Activated CD4-positive, CD25-positive, alpha-beta regulatory T cell (primary cell): ENCODE measurements at places on chromosomes 12 and 14.

- DNase-seq = no peak
Measured at GRCh38 chr12:19440916-19441315, 1.6 kb downstream of the AEBP2 start.

DNA sequence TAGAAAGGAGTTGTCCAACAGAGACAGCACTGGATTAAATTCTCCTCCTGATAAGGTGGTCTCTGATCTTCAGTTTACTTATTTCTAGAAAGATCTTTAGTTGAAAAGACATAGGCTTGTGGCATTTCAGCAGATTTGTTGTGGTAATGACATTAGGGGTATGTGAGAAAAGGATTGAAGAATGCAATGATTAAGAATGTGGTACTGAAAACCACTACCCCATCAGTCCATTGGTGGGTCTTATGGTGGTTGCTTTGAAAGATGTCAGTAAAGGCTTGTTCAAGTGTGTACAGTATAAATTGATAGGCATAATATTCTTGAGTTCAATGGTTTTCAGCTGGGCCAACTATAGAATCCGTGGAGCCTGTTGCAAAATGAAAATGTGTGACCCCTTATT is 10.8 kb downstream of the PPFIBP1 start:
- no peak for DNase-seq

DNA sequence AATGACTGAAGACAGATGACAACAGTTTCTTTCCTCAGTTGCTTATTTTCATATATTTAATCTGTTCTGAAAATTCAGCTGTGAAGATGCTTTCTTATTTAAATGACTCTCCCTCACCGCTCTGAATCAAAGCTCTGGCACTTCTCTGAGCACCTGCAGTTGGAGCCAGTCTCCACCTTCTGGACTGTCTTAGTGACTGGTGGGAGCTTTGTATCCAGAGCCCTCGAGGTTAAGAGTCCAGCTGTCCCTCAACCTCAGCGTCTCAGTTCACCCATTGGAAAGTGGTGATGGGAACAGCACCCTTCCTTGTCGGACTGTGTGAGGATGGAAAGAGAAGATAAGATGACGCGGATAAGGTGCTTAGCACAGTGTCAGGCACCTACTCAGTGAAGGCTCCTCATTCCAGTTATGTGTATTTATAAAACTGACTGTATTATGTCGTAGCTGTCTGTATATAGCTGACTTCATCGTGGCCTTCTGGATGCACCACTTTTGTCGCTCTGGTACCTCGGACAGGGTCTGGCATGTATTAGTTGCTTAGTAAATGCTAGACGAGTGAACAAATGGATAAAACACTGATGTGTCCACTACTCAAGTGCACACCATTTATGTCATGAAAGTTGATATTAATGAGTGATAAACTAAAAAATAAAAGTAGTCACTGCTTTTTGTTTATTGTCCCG is 34.5 kb downstream of the ELK3 start:
- DNase-seq = no peak

DNA sequence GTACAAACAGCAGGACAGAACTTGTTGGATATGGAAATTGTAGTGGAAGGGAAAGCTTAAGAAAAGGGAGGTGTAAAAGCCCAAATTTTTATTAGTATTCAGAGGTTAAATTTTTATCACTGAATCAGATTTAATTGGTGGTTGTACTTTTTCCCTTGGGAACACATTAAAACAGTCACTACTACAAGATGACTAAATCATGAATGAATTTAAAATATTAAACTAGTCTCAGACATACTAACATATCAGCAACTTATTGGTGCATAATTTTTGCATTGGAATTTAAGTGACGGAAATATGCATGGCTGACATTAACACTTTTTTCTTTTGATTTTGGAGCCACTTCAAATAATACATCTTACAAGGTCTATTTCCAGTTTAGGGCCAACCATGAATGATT is 27.6 kb downstream of the SAMD4A start:
- no peak for DNase-seq

GRCh38 chr14:38828183-38828827 is 274.7 kb downstream of the SEC23A start:
- DNase-seq = no peak

GRCh38 chr14:75175677-75176141 is 703 bp downstream of the TMED10 start:
- DNase-seq = no peak

GRCh38 chr12:52415870-52416750 is 10.0 kb upstream of the KRT82 start:
- no peak for DNase-seq

DNA sequence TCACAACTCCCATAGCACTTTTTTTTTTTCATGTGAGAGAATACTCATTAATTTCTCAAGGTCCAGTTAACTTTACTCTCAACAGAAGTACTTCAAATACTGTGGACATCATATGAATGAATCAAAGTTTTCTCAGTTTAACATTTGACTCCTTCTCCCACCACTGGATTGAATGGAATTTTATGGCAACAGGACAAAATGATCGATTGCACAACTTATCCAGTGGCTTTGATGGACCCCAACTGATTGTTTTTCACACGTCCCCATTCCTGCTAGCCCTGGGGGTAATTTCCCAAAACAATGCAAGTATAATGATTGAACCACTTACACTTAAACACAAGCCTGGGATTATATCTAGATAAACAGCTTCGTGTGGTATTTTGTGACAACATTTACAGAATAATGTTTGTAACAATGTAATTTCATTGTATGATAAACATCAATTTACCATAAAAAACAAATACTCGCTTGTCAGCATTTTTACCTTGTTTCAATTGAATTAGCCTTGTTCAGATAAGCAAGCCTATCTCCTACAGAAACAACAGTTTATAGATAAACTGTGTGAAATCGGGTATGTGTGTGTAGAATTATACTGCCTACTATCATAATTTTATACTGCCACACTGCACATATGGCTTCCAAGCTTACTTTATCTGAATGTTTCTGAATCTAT is 60.9 kb downstream of the SOX5 start:
- no peak for DNase-seq

- no peak for DNase-seq
Measured at GRCh38 chr14:34937442-34937841, 45.4 kb upstream of the SRP54 start.

GRCh38 chr14:84760489-84761126 is 769.3 kb upstream of the FLRT2 start:
- DNase-seq = no peak

DNA sequence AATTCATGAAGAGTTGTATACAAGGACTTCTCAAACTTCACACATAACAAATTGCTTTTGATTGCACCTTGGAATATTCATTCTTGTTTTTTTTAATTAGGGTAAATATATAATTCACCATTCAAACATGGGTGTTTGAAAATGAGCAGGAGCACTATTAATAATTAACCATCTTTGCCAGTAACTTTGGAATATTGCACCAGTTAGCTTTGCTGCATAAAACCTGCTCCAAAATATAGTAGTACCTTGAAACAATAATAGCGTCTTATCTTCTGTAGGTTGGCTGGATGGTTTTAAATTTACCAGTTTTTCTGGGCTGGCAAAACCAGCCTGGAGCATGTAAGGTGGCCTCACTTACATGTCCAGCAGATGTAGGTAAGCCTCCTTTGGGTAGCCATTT is 1112.4 kb downstream of the TRHDE start:
- DNase-seq = no peak

GRCh38 chr12:24463375-24463774 is 485.5 kb downstream of the BCAT1 start:
- DNase-seq = no peak

- no peak for DNase-seq
Measured at GRCh38 chr12:52828156-52828555, 6.0 kb downstream of the KRT79 start.

DNA sequence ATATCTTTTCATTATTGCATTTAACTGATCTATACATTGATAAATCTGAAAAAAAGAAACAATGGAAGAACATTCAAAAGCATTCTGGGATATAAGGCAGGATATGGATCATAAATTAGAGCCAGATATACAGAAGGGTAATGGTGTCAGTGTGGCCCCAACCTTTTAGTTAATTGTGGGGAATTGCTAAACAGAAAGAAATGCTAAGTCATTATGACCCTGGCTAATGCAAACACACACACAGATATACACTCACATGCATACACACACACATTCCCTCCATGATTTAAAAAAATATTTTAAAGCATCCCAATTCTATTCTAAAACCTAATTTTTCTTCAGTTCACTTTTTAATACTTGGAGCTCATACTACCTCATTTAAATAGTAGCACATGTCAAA is 404.5 kb downstream of the BCAT1 start:
- no peak for DNase-seq

GRCh38 chr14:84670796-84671195 is 859.1 kb upstream of the FLRT2 start:
- DNase-seq = no peak

DNA sequence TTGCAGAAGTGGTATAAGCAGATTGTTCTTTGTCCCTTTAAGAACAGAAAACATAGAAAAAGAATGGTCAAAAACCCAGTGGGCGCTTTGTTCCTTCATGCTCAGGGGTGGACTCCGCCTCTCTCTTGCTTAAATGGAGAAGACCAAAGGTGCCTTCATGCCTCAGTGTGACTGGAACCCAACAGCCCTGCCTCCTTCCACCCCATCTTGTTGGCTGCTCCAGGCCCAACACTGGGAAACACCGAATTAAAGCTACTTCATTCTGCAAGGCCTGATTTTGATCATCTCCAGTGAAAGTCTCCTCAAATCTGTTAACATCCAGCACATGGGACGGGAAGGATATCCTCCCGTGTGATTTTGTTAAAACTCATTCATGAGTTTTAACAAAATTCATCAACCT is 103.7 kb downstream of the BCL11B start:
- DNase-seq = no peak

DNA sequence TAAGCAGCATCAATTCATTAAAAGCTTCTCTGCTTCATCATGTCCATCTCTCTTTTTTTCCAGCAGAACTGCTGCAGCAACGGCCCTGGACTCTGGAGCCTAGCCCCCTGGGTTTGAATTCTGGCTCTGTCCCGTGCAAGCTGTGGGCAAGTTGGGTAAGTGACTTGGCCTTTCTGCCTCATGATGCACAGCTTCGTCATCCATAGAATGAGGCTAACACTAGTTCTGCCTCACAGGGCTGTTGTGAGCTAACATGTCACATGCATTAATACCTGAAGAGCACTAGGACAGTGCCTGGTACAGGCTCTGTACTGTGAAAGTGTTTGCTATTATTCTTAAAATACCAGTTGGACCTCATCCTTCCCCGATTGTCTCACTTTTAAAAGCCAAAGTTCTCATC is 4.2 kb downstream of the KRT82 start:
- DNase-seq = no peak

DNA sequence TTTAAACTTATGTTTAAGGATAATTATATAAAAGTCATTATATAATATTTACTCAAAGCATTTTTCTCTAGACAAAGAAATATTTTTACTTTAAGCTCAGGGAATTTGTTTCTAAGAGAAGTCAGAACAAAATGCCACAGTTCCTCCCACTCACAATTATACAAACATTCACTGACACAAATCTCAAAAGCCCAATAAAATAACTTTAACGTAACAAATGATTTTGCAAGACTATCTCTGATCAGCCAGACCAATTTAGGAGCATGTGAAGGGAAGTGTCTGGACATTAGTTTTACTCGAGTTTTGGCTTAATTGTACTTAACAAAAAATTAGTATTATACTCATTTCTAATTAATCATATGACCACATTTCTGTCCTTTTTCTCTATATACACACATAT is 41.2 kb downstream of the COCH start:
- no peak for DNase-seq

DNA sequence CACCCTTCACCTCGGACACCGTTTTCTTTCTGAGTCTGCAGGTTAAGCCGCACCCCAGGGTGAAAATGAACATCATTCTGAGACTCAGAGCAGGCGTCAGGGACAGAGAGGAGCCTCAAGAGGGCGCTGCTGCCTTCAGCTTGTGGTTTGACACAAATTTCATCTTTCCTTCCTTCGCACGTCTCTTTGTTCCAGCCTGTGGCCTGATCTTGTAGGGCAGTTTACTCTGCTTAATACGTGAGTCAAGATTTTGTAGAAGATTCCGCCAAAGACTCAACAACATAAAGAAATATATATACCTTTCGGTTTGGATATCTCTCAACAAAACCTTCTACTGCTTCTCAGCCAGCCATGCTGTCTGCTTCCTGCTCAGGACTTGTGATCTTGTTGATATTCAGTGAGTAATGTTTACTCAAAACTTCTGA is 329.3 kb upstream of the OR4E1 start:
- peak; percentile 3 for DNase-seq

DNA sequence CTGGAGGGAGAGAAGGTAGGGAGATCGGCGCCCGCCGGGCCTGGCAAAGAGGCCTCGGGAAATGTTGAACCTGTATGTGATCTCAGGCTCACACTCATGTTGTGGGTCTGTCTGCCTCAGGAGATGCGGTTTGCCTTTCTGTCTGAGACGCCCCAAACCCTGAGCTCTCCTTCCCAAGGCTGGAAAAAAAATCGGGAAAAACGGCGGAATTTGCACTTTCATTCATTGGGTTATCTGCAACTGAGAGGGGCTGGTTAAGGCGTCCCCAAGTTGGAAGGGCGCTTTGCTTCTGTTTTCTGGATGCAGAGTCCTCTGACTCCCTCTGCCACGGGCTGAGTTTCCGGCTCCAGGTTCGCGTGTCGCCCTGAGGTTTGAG is 5.0 kb upstream of the HOXC9 start:
- DNase-seq = no peak

DNA sequence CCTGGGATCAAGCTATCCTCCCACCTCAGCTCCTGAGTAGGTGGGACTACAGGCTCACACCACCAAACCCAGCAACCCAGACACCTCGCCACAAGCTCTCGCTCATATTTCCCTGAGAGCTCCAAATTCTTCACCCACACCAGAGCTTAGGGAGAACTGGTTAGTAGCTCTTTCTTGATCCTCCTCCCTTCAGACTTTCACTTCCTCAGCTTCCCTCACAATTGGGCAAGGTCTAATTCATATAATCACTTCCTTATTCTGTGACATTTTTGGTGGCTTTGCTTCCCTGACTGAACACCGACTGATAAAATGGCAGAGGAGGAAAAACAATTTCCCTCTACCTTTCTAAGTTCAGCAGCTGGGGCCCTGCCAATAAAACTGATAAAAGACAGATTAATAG is 88.5 kb downstream of the GXYLT1 start:
- no peak for DNase-seq

DNA sequence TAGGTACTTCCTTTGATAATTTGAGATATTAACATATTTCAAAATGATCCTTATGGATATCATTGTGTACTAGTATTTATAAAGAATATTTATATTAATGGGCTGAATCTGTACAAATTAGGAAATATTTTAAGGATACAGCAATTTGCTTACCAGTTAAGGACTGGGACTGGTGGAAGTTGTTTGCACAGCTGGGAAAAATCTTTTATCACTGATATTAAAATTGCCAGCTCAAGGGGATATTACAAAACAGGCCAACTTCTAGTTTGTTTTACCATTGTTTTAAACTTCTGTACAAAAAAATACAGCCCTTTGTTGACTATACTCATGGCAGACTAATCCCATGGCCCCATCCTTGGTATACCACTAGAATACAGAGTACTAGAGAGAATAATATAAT is 133.2 kb upstream of the DDHD1 start:
- DNase-seq = no peak

DNA sequence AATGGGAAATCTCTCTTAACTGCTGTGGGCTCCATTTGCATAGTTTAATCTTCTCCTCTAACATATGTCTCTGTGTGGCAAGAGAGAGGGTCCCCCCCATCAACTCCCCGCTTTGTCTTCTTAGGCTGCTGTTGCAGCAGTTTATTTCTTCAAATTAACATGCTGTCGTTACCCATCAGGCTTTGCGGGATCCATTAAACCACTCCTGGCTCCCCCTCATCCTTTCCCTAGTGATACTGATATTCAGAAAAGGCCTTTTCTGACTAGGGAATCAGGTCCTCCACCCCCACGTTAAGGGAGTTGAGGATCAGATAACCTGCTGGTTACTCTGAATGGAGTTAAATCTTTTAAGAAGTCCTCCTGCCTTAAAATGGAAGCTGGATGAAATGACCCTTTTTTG is 15.2 kb downstream of the GPR84 start:
- no peak for DNase-seq
